GM12878 (cell line): ENCODE measurements at places on chromosomes 5 and 9. TPM values are rescaled to one million over a fixed set of nuclear protein-coding genes. Genes with fewer than 3 reads are reported as not detected.

DNA sequence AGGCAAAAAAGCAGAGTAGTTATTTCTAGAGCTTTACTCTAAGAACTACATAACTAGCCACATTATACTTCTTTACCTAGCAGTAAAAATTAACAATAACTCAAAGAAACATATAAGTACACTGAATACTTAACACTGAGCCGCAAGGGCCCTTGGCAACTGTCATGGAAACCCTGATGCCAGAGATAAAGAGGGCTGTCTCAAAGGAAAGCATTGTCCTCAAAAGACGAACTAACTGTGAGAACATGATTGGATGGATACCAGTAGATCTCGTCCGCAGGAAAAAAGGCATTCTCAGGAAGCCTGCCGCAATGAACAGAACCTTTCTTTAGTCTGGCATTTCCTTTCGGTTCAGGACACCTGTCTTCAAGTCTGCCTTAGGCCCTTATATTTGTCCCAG, 379.0 kb upstream of the SLC30A5 start:
- no peaks in the 10 kb centered on the region for H3K27me3 ChIP-seq
- H3K4me3 ChIP-seq, result no peak overlapping the region
- peaks cover 21% of the 10 kb centered on the region for H3K4me1 ChIP-seq
- DNase-seq, result no peak
- H3K27ac ChIP-seq, result no peak overlapping the region
- no peaks in the 10 kb centered on the region for H3K36me3 ChIP-seq

The CCL27 gene
- total RNA-seq, result not detected in 2 replicates

The DAB2IP gene
- 0.19 and 0.38 TPM in 2 replicates for total RNA-seq

GRCh38 chr5:581266-581665, 30.9 kb upstream of the CEP72 start:
- H3K36me3 ChIP-seq, result no peaks in the 10 kb centered on the region
- DNase-seq, result no peak
- no peak overlapping the region for H3K27ac ChIP-seq
- no peaks in the 10 kb centered on the region for H3K4me1 ChIP-seq

DNA sequence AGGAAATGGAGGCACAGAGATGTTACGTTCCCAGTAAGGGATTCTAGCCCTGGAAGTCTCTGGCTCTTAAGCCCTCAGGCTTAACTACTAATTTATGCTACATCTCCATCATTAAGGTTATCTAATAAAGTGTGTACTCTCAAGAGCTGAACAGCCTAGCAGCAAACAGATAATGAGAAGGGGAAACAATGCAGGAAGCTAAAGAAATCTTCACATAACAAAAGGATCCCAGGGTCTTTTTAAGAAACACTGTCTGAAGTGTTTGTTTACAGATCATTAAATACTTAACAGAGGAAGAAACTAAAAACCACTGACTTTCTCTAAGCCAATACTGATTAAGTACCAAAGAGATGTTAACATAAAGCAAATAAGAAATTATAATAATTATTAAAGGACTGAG, 129.0 kb downstream of the PAPPA start:
- H3K27ac ChIP-seq, result no peak overlapping the region
- no peak overlapping the region for H3K4me3 ChIP-seq
- no peaks in the 10 kb centered on the region; the same call in 1 of the 2 replicates for H3K27me3 ChIP-seq

- H3K27me3 ChIP-seq, result no peaks in the 10 kb centered on the region
- H3K27ac ChIP-seq, result no peak overlapping the region
- no peaks in the 10 kb centered on the region for H3K36me3 ChIP-seq
- H3K4me1 ChIP-seq, result no peaks in the 10 kb centered on the region
- DNase-seq, result no peak
Observed at GRCh38 chr5:22631683-22632082, 221.5 kb downstream of the CDH12 start.

The SLC34A3 gene
- not detected in 2 replicates for total RNA-seq

GRCh38 chr9:94870793-94871558, 144.5 kb downstream of the AOPEP start:
- no peak overlapping the region for H3K4me3 ChIP-seq
- DNase-seq, result no peak
- no peaks in the 10 kb centered on the region for H3K27me3 ChIP-seq
- H3K36me3 ChIP-seq, result no peaks in the 10 kb centered on the region
- H3K4me1 ChIP-seq, result peaks cover 4% of the 10 kb centered on the region

The PPP3R2 gene
- not detected in 2 replicates for total RNA-seq

DNA sequence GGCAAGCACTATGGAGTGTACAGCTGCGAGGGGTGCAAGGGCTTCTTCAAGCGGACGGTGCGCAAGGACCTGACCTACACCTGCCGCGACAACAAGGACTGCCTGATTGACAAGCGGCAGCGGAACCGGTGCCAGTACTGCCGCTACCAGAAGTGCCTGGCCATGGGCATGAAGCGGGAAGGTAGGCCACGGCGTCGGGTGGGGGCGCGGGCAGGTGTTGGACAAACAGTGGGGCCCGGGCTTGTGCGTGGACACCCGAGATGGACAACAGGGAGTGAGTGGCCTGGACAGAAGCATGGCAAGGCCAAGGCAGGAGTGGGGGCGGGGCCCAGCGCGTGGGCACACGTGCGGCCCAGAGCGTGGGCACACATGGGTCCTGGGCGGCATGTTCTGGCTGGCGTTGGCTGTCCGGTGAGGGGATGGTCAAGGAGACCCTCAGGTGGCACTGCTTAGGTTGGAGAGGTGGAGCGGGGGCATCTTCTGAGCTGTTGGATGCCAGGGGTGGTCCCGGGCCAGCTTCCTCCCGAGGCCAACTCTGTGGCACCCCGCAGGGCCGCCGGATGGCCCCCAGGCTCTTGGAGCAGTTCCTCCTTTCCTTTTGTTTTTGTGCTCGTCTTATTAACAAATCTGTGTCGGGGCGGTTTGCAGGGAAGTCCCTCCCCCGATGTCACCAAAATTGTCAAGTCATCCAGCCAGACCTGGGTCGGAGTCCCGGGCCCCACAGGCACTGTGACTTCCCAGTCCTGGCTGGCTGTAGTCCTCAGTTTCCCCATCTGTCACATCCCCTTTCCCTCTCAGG, 82.9 kb downstream of the RXRA start:
- DNase-seq, result no peak
- no peak overlapping the region for H3K4me3 ChIP-seq
- H3K36me3 ChIP-seq, result peaks cover 9% of the 10 kb centered on the region
- H3K27me3 ChIP-seq, result no peaks in the 10 kb centered on the region

The ARHGAP26 gene
- total RNA-seq, result 16.5 and 22.6 TPM in 2 replicates

DNA sequence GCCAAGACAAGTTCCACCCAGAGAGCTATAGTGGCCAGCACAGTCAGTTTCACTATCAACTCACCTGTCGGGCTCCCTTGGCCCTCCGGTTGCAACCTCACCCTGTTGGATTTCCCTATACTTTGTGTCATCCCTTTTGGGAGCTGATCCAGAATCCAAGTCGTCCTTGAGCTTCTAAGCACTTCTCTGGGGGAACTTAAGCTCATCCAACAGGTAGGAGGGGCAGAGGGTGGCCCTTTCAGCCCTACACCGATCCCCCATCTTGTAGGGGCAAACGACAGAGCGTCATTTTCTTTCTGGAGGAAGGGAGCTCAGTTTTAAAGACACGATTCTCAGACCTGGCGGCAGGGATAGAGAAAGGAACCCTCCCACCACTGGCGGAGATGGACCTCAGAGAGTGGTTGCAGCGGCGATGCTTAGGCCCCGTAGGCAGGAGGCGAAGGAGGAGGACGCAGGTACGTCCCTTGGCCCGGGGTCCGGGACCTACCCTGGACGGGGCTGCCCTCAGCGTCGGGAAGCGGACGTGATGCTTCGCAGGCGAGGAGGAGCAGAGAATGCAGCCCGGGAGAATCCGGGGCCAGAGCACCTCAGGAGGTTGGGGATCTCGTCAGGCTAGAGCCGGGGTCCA, 519 bp downstream of the ZER1 start:
- no peaks in the 10 kb centered on the region for H3K27me3 ChIP-seq
- no peaks in the 10 kb centered on the region for H3K4me1 ChIP-seq
- peak overlapping the region; percentile 78 for H3K27ac ChIP-seq
- H3K36me3 ChIP-seq, result no peaks in the 10 kb centered on the region
- H3K4me3 ChIP-seq, result peak overlapping the region; percentile 81

GRCh38 chr9:2125906-2126305, 110.8 kb downstream of the SMARCA2 start:
- H3K36me3 ChIP-seq, result peaks cover 23% of the 10 kb centered on the region
- peaks cover 8% of the 10 kb centered on the region for H3K4me1 ChIP-seq
- no peaks in the 10 kb centered on the region for H3K27me3 ChIP-seq
- peak overlapping the region; percentile 34 for H3K27ac ChIP-seq

DNA sequence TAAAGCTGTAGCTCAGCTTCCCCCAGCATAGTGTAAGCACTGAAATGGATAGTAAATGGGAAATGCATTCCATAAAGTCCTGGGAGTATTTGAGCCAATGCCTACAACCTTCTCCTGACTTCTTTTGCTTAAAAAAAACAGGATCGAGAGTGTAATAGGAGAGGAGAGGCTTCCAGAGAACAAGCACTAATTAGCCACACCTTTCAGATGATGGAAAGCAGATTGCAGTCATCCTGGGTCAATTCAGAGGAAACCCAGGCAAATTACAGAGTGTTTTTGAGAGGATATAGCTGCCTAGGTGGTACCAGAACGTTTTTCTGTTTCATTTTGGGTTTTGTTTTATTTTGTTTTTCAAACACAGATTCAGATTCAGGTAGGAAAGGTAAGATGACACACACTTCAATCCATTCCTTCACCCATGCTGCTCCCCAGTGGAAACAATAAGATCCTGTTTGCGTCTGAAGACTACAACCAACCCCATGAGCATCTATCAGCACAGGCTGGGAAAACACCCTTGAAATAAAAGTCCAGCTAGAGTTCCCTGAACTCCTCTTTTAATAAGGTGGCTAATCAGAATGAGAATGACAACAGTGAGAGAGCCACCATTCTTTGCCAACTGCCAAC, 95.6 kb downstream of the RFK start:
- no peak for DNase-seq
- no peak overlapping the region for H3K27ac ChIP-seq
- no peaks in the 10 kb centered on the region; the same call in 1 of the 2 replicates for H3K27me3 ChIP-seq
- no peak overlapping the region for H3K4me3 ChIP-seq
- no peaks in the 10 kb centered on the region; the same call in 1 of the 2 replicates for H3K4me1 ChIP-seq
- H3K36me3 ChIP-seq, result no peaks in the 10 kb centered on the region

- H3K36me3 ChIP-seq, result no peaks in the 10 kb centered on the region
- H3K4me1 ChIP-seq, result no peaks in the 10 kb centered on the region
- DNase-seq, result no peak
- H3K27ac ChIP-seq, result no peak overlapping the region
- H3K4me3 ChIP-seq, result no peak overlapping the region
- H3K27me3 ChIP-seq, result no peaks in the 10 kb centered on the region
Observed at GRCh38 chr5:77558266-77558665, 66.2 kb upstream of the WDR41 start.

The FUT7 gene
- total RNA-seq, result 0.13 and 0.16 TPM in 2 replicates

The ARID3C gene
- total RNA-seq, result 0.24 TPM in 1 of 2 replicates, not detected in the other

DNA sequence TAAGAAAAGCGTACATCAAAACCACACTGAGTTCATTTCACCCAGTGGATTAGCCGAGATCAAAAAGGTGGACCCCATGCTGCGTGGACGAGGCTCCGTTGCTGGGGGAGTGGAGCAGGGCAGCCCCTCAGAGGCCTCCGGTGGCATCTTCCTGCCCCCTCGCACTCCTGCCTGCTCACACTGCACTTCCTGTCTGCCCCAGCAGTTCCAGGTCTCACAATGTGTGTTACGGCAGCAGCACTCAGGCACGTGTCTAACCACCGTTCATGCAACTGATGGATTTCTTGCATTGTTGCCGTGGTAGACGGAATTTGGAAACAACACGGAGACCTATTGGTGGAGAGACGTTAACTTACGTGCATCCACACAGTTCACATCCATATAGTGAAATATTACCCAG, 196.6 kb upstream of the OTULINL start:
- no peak overlapping the region for H3K4me3 ChIP-seq
- no peaks in the 10 kb centered on the region for H3K4me1 ChIP-seq
- H3K27ac ChIP-seq, result no peak overlapping the region
- no peak for DNase-seq
- H3K36me3 ChIP-seq, result peaks cover 21% of the 10 kb centered on the region

The SV2C gene
- total RNA-seq, result 1.1 TPM in 2 replicates

- H3K4me1 ChIP-seq, result no peaks in the 10 kb centered on the region
- H3K27me3 ChIP-seq, result no peaks in the 10 kb centered on the region
- no peak overlapping the region for H3K4me3 ChIP-seq
- no peak for DNase-seq
Observed at GRCh38 chr5:145701404-145701803, 133.7 kb downstream of the PRELID2 start.

DNA sequence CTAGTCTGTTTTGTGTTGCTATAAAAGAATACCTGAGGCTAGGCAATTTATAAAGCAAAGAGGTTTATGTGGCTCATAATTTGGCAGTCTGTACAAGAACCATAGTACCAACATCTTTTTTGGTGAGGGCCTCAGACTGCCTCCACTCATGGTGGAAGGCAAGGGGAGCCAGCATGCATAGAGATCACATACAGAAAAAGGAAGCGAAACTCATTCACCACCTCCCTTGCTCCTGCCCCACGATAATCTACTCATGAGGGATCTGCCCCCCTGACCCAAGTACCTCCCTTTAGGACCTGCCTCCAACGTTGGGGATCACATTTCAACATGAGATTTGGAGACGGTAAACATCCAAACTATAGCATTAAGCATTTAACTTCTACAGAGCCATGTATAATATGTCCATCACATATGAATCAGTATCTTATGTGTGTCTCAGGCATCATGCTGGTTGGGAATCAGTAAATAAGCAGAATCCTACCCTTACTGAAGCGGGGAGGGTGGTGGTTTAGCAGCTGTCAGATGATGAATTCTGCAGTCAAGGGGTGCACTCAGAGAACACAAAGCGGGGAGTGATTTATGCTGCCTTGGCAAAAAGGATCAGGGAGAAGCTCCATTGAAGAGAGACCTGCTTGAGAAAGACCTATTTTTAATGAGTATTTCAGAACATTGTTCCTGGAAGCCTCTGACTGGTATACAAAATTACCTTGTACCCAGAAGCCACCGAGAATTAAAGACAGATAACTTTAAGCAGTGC, 34.8 kb downstream of the HMGXB3 start:
- H3K27ac ChIP-seq, result no peak overlapping the region
- H3K27me3 ChIP-seq, result no peaks in the 10 kb centered on the region
- H3K4me3 ChIP-seq, result no peak overlapping the region
- peak; percentile 42 for DNase-seq

The HRCT1 gene
- total RNA-seq, result not detected in 2 replicates

The CATSPER3 gene
- total RNA-seq, result 0.18 TPM in 1 of 2 replicates, not detected in the other

DNA sequence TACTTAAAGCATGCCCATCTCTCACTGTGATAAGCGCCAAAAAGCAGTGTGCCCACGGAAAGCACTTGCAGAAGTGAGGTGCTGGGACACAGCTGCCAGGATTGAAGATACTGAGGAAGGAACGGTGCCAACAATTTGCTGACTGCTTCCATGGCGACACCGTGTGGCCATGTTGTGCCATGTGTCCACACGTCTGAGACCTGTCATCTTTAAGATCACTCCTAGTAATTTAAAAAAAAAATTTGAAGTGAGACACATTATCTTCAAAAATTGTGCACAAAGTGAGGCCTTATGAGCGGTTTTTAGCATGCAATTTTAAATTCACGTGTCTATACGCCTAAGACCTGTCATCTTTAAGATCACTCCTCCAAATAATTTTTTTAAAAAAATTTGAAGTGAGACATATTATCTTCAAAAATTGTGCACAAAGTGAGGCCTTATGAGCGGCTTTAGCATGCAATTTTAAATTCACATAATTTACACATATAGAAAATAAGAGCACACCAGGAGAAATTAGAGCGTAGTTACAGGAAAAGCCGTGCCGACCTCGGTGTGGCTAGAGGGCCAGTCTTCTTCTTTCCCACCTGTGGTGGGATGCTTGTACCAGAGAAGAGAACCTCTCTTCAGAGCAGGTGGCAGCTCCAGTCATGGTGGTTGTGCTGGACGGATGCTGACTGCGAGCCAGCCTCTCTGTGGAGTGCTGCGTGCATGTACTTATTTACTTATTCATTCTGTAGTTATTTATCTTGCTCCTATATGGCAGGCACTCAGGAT, 21.4 kb upstream of the FLT4 start:
- no peaks in the 10 kb centered on the region for H3K36me3 ChIP-seq
- no peaks in the 10 kb centered on the region for H3K4me1 ChIP-seq
- peak; percentile 15 for DNase-seq
- no peak overlapping the region for H3K4me3 ChIP-seq
- H3K27me3 ChIP-seq, result peaks cover 2% of the 10 kb centered on the region
- H3K27ac ChIP-seq, result no peak overlapping the region
